Kidney glomerular epithelial cell (primary cell): ENCODE measurements at places on chromosomes 4 and X.
A peak's percentile ranks its signal among the peaks of the same experiment; 100 is the strongest.

- DNase-seq, result no peak
Observed at GRCh38 chr4:159144112-159144694, 41.3 kb downstream of the RAPGEF2 start.

GRCh38 chr4:186920483-186920882, 196.8 kb upstream of the FAT1 start:
- peak; percentile 16 for DNase-seq

- no peak for DNase-seq
Observed at GRCh38 chr4:73540826-73541225, 59.3 kb downstream of the AFM start.

DNA sequence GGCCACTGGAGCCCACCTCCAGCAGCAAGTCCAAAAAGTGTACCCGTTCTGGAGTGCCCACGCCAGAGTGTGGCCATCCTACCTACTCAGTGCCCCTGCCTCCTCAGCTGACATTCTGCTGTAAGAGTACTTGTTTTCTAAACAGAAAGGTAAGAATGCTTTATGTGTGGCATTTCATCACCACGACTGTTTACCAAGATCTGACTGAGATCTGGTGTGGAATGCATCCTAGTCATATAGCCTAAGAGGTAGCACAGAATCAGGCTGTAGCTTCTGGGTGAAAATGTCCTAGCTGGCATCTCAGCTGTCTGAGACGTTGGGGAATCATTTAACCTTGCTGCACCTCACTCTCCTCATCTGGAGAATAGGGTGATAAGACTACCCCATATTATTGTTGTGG, 638.7 kb upstream of the TENM3 start:
- no peak for DNase-seq

- DNase-seq, result no peak
Observed at GRCh38 chr4:93030670-93031069, 726.9 kb downstream of the GRID2 start.

- peak; percentile 66 for DNase-seq
Observed at GRCh38 chrX:120358737-120359456, 3.0 kb upstream of the ATP1B4 start.

GRCh38 chrX:115712484-115712883, 151.5 kb downstream of the PLS3 start:
- no peak for DNase-seq

DNA sequence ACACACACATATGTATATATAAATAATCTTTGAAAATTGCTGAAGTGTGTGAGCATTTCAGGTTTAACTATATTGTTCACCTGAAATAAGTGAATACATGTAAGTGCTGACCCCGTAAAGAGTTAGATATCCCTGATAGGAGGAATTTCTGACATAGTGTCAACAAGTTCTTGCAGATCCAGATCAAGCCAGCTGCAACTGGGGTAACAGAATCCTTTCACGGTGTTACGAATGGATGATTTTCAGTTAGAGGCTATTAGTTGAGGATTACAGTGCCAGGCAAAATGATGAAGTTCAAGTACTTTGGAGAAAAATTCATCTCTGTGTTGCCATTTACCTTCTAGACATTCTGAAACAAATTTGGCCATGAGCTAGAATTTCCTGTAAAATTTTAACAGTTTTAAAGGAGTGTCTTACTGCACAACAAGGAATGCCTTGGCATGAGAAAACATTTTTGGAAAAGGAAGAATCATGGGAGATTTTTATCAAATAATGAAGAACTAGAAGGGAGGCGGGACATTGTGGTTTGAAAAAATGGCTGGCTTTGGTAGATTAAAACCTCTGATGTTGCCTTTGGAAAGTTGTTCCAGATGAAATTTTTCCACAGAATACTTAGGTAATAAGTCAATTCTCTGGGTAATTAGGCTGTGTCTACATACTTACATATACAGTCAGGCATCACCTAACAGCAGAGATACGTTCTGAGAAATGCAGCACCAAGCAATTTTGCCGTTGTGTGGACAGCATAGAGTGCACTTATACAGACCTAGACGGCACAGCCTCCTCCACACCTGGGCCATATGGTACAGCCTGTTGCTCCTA, 84.4 kb upstream of the FAT1 start:
- no peak for DNase-seq

DNA sequence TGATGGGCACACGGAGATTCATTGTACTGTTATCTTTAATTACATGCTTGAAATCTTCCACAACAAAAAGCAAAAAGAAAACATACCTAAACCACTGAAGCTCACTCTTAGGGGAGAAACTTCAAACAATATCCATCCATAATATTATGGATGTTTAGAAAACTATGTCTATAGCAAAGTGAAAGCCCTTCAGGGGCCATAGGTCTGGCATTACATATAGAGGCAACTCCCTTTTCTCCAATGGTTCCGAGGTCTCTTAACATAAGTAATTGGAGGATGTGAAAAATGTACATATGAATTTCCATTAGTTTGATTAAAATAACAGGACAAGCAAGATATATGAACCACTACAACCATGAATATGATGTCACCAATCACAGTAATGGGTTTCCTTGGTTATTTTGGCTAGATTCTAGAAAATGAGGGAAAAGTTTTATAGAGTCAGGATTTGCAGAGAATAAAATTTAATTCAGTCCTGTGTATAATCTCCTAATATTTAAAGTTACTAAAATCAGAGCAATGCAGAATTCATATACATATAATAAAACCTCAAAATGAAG, 10.8 kb downstream of the UGDH start:
- no peak for DNase-seq

GRCh38 chrX:112053169-112053568, 29.4 kb downstream of the TRPC5 start:
- no peak for DNase-seq

GRCh38 chr4:16045687-16046086, 38.1 kb downstream of the PROM1 start:
- peak; percentile 24 for DNase-seq

DNA sequence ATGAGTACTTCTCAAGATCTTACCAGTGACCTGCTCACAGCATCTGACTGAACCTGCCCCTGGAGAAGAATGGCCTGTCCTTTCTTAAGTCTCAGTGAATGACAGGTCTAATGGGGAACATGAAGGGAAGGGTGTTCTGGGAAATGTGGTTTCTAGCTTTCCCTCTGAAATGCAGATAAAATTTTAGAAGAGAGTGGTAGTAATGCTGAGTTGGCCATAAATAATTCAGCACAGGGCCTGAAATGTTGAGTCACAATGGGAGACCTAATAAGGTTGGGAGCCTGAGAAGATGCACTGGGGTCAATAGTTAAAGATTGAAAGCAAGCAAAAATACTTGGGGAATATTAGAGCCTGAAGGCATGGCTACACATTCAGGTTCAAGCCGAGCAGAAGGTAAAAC, 214.9 kb upstream of the ARHGAP24 start:
- no peak for DNase-seq

- no peak for DNase-seq
Observed at GRCh38 chrX:74324131-74324530, 20.2 kb downstream of the ZCCHC13 start.

DNA sequence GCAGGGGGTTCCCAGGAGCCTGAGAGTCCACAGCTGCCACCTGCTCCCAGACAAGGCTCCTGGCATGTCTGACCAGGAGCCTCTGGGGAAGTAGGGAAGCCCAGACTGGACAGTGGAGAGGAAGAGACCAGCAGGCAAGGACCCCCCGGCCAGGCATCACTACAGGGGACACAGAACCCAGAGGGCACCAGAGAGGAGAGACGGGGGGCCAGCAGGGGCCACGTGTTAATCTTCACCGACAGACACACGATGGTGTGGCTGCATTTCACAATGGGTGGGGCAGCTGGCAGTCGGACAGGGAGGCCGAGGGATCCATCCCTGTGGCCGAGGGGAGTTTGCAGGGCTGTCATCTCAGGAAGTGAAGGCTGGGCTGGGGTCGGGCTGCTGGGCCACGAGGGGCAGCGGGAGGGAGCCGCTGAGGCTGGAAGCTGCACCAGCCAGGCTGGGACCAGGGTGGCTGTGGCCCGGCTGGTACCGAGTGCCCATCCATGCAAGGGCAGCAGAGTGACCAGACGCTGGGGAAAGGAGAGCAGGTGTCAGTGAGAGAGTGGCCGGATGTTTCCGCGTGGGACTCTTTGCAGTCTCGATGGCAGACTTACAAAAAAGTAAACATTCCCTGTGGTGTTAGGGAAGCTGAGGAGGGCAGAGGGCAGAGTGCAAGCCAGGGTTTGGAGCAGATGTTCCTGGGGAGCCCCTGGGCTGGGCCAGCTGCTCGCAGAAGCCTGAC, 4.7 kb downstream of the PDE6B start:
- DNase-seq, result no peak

- no peak for DNase-seq
Observed at GRCh38 chr4:140256335-140256734, 102.4 kb upstream of the MAML3 start.

DNA sequence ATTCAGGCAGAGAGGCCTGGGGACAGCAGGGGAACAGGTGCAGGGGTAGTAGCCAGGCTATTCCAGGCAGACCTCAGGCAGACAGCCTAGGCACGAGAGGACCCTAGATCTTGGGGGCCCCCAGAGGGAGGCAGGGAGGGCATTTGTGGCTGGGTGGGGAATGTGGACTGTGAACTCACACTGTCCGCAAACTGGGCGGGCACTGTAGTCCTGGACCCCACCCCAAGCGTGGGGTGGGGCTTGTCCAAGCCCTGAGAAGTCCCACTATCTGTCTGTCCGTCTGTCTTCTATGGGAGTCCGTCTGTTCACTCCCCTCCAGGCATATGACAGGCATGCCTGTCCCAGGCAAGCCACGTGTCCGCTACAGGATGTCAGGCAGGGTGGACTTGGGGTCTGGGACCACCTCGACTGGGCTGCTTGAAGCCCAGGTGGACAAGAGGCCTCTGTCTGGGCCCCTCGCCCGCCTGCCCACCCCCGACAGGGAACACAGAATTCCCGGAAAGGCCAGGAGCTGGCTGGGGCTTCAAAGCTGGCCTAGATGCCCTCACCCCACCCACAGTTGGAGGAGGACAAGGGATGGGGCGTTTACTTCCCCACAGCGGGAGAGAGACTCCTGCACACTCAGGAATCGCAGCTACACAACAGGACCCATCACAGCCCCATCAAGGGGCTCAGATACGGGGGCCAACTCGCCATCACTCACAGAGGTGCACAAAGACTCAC, at the start of gene SLC38A5:
Gene SLC38A5 (minus strand): TSS at position 151 of the 723 bp plus-strand sequence. CDS start 2,336 bp downstream, outside the sequence.
- no peak for DNase-seq
